ENCODE measurements at places on chromosomes 4 and X.
A peak's percentile ranks its signal among the peaks of the same experiment; 100 is the strongest.

GRCh38 chrX:153669174-153669890, 4.3 kb downstream of the PNCK start:
- no peak for DNase-seq

DNA sequence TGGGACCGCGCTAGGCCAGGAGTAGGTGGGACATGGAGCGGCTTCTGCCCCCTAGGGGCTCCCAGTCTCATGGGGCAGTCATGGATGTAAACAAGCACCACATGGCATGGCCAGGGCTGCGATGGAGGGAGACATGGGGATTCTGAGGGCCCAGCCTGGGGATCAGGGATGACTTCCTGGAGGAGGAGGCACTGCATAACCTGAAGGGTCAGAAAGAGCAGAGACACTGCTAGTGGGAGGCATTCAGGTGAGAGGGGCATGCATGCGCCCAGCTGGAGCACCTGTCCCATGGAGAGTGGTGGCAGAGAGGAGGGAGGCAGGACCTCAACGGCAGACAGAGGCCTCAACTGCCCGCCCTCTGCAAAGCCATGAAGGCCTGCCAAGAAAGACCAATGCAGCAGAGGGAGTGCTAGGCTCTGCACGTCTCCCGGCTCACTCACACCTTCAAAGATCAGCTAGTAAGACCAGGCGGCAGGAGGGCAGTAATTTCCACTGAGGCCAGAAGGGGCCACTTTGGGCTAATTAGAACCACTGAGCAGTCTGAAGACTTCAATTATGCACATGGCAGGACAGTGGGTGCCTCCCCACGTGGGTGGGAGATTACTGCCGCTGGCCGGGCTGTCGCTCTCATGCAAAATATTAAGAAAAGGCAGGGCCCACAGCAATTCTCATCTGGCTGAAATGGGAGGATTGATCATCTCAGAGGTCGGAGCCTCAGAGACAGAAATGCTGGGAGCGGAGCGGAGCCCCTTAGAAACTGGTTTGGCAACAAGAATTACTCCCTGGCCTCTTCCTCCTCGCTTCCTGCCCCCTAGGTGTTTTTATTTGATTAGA, 69.6 kb downstream of the PPP2R2C start:
- DNase-seq, result no peak

DNA sequence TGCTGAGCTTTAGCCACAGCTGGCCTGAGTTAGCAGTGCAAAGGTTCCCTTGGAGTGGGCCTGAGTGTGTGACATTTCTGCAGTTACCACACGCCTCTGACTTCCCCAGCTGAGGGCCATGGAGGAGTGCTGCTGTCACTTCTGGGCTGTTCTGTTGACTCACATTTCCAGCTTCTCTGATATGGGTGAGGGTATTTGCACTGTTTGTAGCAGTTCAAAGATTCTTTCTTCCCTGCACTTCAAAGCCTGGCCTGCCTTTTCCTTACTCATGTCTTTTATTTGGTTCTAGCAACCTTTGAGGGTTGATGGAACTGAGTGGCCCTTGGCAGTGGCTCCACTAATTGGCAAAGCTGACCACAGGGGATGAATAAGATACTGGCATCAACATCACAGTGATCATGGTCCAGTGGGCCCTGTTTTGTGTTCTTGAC, 26.4 kb upstream of the SCML1 start:
- no peak for DNase-seq

GRCh38 chr4:110196871-110197528, 1.4 kb downstream of the ELOVL6 start:
- DNase-seq, result peak; percentile 70

DNA sequence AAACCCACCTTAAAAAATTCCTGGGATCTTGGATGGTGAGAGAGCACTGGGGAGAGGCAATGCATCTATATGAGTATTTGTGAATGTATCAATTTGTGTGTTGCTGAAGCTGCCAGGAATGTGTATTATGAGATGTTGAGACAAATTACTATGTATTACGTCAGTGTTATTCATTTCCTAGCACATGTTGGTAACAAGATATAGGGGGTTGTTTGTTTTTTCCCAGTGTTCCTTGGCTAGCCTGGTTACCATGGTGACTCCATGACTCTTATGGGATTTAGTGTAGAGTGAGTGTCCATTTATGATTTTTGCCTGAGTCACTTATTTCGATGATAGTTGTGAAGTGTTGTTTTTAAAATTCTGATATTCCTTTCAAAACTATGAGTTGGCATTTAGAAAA, 65.6 kb downstream of the RAB40A start:
- DNase-seq, result peak; percentile 45

DNA sequence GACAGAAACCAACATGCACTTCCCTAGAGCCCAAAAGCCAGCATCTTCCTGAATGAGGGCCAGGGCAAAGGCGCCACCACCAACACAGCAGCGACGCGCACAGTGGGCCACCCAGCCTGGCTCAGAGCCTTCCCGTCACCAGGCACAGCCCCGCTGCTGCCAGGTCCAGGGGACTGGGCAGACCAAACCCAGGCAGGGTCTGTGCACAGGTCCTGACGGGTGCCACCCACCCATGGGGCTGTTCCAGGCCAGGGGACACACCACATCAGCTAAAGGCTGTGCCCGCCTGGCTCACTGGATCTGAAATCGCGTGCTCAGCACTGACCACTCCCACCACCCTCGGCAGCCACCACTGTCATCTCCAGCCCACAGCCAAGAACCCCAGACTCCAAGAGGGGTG, 13.8 kb downstream of the FAM53A start:
- no peak for DNase-seq

DNA sequence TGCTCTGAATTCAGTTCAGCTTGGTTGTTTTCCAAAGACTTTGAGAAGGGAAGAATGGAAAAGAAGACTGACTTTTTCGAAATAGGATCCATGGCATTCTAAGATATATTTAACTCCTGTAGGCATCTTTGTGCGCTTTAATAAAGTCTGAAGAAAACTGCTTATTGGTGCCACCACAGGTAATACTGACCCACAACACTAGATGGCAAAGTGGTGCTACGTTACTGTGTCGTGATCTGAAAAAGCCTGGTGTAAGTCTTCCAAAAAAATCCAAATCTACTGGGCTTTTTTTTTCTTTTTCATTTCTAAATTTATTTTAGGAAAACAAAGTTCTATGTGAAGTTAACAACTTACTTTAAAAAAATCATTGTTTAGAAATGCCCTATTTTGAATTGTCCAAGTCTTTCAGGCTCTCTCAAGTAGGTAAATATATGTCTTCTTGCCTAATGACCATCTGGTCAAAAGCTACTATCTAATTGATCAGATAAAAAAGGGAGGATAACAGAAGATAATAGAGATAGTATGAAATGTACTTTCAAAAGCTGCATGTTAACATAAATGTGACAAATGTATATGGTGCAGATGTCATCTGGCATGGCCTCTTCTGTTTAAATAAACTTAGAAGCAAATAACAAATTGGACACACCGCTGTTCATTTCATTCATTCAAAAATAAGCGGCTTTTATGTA, 47.0 kb upstream of the MID1IP1 start:
- DNase-seq, result peak; percentile 48

- DNase-seq, result no peak
Measured at GRCh38 chr4:24719615-24720014, 75.8 kb upstream of the SOD3 start.

DNA sequence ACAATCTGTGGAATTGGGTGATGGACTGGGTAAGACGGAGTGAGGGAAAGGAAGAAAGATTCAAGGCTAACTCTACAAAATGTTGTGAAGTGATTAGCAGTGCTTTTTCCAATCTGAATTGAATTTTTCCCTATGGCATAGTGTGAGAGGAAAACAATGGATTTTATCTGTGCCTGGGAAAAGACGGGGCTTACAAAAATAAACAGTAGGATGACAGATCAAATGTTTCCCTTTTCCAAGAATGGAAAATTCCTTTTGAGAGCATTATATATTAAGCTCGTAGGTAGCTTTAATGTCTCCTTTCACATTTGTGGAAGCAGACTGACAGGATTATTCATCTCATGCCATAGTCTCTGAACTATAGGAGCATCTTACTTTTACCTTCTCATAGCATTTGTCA, 27.8 kb downstream of the ATP11C start:
- no peak for DNase-seq

DNA sequence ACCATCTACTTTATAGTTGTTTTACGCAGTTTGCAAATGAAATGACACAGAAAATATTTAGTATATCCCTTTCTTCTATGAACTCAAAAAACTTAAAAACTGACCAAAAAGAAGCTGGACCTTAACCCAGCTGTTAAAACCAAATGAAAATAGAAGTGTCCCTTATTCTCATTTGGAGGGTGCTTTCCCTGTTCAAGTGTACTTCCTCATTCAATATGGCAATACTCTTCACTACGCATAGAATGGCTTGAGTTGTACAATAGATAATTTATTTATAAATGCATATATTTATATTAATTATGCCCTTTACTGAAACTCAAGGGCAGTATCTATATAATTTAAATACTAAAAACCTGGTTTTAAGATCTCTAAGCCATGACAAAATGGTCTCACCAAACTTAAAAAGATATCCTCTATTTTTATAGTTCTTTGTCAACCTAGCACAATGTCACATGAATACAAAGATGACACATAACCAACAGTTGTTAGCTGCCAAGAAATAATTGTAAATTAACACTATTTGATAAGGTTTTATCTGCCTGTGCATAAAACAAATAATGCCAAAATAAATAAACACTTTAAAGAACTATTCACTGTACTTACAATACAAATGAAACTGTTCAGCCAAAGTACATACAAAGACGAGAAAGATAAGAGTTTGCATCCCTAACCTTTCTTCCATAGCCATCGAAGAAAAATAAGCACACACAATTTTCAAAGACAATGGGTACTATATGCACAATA, 25.2 kb downstream of the YTHDC1 start:
- no peak for DNase-seq

- DNase-seq, result no peak
Measured at GRCh38 chrX:68833855-68834331, 5.1 kb downstream of the EFNB1 start.

- DNase-seq, result no peak
Measured at GRCh38 chr4:8508740-8509139, 68.2 kb downstream of the TRMT44 start.

DNA sequence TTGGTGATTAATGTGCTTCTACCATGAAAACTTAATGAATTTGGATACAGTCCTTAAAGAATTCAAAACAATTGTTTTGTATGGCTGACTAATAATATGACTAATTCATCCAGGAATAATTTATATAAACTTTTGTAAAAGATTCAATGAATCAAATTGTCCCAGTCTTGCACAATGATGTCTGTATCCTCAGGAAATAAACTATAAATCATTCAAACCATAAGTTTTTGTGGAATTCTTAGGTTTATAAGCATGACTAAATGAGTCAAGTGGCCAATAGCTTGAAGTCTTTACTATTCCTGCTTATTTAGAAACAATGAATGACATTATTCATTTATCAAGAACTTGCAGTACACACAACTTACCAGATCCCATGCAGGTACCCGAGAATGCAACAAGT, 935.0 kb upstream of the INTU start:
- peak; percentile 67 for DNase-seq

- DNase-seq, result no peak
Measured at GRCh38 chr4:161816958-161817357, 346.8 kb downstream of the FSTL5 start.

DNA sequence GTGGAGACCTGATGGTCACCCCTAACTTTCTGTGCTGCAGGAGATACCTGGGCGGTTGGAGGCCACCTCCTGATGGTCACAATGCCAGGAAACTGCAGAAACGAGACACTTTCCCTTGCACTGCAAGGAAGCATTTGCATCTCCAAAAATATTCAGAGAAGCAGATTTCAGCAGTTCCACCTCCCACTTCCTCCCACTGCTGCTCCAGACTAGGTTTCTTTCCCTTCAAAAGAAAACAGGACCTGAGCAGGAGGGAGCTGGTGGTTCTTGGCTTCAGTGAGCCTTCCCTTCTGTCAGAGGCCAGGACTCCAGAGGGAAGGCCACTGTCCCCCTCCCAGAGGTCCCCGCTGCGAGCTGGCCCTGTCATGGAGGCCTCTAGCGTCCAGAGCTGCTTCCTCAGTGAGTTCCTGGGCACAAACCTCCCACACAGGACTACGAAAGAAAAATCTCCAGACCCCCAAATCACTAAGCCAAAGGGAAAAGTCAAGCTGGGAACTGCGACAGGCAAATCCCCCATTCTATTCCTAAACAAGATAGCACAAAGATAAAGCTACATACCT, 35.9 kb downstream of the GPM6B start:
- DNase-seq, result no peak

GRCh38 chr4:134343081-134343480, 141.5 kb upstream of the PABPC4L start:
- DNase-seq, result no peak

GRCh38 chr4:87895964-87896621, 63.3 kb downstream of the MEPE start:
- no peak for DNase-seq

DNA sequence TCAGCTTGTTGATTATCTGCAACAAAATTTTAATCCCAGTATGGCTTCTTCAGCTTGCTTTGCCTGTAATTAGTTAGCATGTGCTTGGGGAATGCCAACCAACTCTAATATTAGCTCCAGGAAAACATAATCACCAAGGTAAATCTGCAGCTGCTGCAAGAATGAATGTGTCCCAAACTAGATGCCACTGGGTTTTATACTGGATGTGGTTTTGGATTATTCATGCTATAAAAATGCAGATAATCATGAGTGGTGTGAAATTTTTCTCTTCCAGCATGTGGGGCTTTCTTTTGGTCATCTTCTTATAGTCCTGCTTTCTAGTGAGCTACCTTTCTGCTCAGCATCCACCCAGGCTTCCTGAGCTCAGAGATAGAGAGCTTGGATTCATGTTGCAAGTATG, 295.9 kb upstream of the CASK start:
- no peak for DNase-seq

DNA sequence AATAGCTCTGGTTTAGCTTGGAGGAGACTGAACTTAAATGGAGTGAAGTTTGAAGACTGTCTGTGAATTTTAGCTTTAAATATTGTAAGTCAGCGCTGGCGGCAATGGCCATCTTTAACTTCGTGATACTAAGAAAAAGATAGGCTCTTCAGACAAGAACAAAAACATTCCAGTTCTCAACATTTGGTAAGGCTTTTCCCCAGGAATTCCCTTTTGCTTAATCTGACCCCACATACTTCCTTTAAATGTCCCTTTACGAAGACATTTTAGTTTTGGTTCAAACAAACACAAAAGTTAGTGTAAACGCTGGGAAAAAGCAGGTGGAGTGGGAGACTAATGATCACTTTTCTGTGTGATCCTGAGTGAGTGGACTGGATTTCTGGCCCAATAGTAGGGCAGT, 106.2 kb downstream of the MAML3 start:
- no peak for DNase-seq

DNA sequence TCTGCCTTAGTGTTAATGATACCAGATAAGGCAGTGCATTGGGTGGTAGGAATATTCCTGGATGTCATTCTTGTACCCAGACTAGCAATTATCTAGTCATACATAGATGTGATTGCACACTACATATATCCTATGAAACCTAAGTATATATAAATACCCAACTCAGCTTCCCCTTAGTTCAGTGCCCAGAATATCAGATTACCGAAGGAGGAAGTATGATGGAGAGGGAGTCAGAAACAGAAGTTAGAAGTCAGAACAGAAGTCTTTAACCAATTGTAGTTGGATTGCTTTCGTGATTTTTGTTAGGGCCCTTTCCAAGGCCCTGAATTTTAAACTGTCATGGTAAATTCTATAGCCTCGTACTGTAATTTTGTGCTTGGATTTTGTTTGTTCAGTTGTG, 42.9 kb downstream of the MOB1B start:
- DNase-seq, result no peak

GRCh38 chrX:150905293-150905692, 6.8 kb upstream of the CD99L2 start:
- no peak for DNase-seq
